ENCODE measurements at places on chromosomes 11 and 22.

DNA sequence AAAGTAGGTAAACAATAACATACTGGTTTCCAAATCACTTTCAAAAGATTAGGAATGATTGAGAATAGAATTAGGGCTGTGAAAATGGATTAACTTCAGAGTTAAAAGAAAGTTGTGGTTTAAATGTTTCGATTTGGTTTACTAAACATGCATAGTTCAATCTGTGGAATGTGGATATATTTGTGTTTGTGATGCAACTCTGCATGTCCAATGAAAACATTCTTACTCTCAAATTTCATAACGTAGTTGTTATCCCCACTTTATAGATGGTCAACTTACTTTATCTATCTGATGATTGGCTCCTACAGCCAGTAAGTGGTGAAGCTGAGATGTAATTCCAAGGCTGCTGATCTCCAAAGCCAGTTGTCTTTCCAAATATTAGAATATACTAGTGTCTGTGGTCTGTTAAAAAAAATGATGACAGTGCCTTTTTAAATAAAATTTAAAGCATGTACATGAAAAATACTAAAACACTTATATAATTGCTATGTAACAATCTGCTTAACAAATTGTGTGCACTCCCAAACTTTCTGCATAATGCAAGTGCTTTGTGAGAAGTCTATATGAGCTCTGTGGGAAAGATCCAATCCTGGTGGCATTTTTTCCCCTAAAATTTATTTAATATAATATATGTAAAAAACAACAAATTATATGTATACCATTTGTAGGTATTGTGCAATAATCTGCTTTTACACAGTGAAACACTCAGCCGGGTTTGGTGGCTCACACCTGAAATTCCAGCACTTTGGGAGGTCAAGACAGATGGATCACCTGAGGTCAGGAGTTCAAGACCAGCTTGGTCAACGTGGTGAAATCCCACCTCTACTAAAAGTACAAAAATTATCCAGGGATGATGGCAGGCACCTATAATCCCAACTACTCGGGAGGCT, 9.7 kb upstream of the SIK3 start:
- no peak for DNase-seq

DNA sequence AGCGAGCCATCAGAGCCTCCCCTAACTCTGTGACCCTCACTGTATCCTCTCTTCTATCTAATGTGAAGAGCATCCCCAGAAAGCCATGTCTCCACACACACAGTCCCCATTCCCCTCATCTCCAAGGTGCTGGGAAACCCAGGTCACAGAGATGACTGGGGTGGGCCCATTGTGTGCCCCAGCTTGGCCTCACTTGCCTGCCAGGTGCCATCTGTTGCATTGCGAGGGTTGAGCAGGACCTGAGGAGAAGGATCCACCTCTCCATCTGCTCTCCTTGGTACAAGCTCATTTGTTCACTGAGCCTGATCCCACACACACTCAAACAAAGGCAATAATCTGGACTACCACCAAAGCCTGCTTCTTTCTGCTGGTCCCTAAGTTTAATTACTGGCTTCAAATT, 118.8 kb downstream of the SPATA19 start:
- no peak for DNase-seq

GRCh38 chr22:30178181-30179126, 68.1 kb downstream of the LIF start:
- peak; percentile 45 for DNase-seq

DNA sequence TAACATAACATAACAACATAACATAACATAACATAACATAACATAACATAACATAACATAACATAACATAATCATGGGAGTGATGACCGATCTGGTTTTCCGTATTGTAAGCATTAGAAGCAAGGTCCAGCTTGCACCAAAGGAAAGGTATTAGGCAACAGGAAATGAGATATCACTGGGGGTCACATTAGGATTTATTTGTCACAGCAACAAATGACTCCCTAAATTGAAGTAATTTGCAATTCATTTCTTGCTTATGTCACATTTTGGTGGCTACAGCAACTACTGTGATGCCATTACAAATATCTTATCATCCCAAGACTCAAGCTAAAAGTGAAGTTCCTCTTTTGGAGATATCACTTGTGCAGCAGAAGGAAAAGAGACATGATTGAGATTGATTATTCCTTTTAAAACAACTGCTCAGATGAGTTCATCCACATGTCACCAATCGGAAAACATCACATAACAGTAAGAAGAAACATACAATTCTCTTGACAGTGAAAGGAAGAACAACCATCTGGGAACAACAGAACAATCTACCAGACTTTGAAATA, 1331.1 kb upstream of the RAG2 start:
- no peak for DNase-seq

DNA sequence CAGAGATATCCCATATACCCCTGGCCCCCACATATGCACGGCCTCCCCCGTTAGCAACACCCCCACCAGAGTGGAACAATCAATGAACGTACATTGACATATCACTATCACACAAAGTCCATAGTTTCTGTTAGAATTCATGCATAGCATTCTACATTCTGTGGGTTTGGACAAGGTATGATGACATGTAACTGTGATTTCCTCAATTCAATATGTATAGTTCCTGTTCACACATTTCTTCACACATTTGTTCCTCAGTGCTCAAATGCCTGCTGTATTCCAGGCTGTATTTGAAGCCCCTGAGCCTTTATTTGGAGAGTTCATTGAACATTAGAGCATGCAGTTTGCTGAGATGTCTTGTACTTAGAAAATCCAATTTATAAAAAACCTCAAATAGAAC, 69.9 kb downstream of the PTPRJ start:
- DNase-seq: no peak

GRCh38 chr11:12286606-12287005, 90.8 kb upstream of the PARVA start:
- DNase-seq: no peak

DNA sequence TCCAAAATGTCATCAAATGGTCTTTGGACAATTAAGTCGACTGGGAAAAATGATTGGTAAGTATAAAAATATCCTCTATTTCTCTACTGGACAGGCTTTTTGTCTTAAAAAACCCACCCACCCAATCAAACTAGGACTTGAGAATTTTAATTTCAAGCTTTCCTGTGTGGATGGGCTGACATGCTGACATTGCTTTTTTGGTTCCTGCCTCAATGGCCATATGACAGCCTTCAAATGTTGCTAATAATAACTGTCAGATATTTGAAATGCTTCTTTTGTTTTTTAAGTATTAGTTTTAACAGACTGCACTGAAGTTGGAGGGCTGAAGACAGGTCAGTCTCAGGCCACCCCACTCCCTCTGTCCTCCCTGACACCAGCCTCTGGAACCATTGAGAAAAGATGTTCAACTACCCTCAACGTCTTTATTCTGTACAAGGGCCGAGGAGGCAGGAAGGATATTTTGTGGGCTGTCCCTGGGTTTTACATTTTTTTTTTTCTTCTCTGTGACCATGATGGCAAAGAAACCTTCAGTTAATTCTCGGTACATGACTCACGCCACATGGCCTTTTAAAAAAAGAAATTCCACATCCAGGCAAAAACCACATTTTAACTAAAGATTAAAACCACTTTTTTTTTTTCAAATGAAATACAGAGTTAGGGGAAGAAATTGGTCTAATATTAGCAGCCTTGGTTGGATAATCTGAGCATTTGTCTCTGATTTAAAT, 130.4 kb downstream of the SLC1A2 start:
- no peak for DNase-seq

DNA sequence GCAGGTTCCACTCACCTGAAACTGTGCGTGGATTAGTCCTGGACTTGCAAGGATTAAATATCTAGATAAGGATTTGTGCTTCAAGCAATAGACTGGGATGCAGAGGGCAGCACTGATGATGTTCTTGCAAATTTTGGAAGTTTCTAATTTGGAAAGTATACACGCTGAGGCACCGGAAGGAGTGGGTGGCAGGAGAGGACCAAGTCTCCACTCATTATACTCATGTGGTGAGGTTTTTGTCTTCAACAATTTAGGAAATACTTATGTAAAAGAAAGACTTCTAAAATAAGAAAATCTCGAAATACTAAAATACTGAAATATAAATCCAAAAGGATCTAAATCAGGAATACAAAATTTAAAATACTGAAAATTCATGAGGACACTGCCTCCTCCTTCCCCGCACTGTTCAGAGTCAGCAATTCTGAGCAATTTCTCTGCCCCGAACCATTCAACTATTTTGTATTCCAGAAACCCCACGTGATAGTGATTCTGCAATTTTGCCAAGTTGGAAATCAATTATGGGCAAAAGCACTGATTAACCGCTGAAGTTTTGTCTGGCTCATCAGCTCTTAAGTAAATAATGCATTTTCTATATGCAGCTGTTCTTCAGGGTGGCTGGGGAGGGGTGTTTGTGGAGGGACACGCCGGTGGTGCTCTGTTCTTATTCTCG, 47.0 kb upstream of the CLMP start:
- DNase-seq: no peak

DNA sequence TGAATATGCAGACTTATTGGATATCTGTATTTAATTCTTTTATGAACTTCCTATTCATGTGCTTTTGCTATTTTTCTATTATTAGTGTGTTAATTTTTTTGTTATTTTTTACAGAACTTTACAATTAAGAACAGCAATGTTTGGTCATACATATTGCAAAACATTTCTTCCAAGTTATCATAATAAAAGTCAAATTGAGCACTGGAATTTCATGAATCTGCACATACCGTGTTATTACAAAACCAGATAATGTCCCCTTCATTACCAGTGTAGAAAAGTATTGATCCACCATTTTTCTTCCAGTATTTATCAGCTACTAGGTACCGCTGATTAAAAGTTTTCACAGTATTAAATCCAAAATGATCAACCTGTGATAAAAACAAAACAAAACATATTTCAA, 40.5 kb downstream of the PRCP start:
- no peak for DNase-seq

DNA sequence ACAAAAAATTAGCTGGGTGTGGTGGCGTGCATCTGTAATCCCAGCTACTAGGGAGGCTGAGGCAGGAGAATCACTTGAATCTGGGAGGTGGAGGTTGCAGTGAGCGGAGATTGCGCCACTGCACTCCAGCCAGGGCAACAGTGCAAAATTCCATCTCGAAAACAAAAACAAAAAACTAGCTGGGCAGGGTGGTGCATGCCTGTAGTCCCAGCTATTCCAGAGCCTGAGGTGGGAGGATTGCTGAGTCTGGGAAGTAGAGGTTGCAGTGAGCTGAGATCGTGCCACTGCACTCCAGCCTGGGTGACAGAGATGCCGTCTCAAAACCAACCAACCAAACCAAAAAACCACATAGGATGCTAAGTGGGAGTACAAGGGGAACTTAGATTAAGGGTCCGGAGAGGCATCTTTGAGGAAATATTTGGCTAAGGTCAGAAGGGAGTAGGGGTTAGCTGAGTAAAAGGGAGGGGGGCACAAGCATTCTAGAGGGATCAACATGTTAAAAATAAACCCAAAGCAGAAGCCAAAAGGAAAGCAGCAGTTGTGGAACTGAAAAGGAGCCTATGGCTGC, 10.2 kb downstream of the PHF5A start:
- DNase-seq: no peak

GRCh38 chr11:67522844-67523555, at the start of gene CABP2:
CABP2 (minus strand) TSS chr11:67523446; CDS start chr11:67523326, 120 bp downstream.
- DNase-seq: no peak

GRCh38 chr11:32072872-32073643, 17.8 kb upstream of the RCN1 start:
- DNase-seq: no peak

- DNase-seq: no peak
These were observed 151.1 kb downstream of the NCAM1 start for GRCh38 chr11:113112307-113112706.

DNA sequence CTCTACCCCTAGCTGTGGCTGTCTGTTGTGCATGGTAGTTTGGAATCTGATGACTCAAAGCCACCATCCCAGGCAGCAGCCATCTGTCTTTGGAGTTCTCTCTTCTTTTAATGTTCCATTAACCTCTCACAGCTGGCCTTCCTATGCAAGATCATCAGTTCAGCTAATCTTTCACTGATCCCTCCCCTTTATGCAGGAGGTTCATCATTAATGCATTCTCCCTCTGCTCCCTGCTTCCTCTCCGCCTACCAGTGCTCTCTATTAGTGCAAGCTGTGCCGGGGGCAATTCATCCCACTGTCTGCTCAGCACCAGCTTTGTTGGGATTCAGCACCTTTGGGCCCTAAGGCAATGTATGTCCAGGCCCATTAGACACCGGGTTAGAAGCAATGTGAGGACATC, 413.0 kb upstream of the LRRC4C start:
- no peak for DNase-seq

GRCh38 chr11:64566042-64566914, 24.7 kb upstream of the SLC22A12 start:
- DNase-seq: peak; percentile 12

GRCh38 chr11:32430568-32431381, 4.6 kb downstream of the WT1 start:
- DNase-seq: no peak

- DNase-seq: no peak
These were observed 81.7 kb downstream of the AMOTL1 start for GRCh38 chr11:94849839-94850238.

GRCh38 chr11:100914415-100915110, 215.1 kb downstream of the PGR start:
- no peak for DNase-seq

DNA sequence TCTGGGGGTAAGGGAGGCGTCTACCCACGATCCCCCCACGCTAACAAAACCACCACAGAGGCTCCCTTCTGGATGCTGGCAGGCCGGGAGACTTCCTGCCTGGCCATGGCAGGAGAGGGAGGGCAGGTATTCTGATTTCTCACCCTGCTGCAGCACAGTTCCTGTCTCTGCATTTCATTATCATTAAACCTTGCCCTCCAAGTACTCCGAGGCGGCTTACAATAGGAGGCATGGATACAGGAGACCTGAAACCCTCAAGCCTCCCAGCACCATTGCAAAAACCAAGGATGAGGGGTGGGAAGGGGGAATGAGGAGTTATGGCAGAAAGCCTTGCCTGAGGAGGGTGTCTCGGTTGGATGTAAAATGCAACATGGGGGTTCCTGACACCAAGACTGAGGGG, 44.1 kb upstream of the MN1 start:
- no peak for DNase-seq

- no peak for DNase-seq
These were observed 27.5 kb downstream of the MACROD1 start for GRCh38 chr11:64138398-64138797.

GRCh38 chr11:19209617-19210370, 8.0 kb upstream of the CSRP3 start:
- DNase-seq: no peak

Measured in stimulated activated CD4-positive, alpha-beta T cell treated with anti-CD3 and anti-CD28 coated beads, Interleukin-2, amount 100 ng/mL, for 48 hours (primary cell).